ENCODE measurements at places on chromosomes 4 and X. TPM values are rescaled to one million over a fixed set of nuclear protein-coding genes. Genes with fewer than 3 reads are reported as not detected.

Gene SOWAHD
- 1.2 TPM for polyA plus RNA-seq

DNA sequence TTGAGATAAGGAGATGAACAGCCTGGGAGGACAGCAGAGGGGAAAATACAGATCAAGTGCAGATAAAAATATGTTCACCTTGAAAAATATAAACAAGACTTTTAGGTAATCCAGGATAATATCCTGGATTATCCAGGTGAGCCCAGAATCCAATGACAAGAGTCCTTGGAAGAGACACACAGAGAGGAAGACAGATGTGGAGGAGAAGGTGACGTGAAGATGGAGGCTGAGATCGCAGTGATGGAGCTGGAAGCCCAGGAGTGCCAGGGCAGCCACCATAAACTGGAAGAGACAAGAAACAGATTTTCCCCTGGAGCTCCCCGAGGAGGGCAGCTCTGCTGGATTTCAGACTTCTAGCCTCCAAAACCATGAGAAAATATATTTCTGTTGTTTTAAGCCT, 230.7 kb downstream of the UNC5C start:
- H3K27ac ChIP-seq: peak overlapping the region; percentile 62
- H3K27me3 ChIP-seq: no peaks in the 10 kb centered on the region
- peaks cover 46% of the 10 kb centered on the region for H3K4me1 ChIP-seq
- no peak for DNase-seq

DNA sequence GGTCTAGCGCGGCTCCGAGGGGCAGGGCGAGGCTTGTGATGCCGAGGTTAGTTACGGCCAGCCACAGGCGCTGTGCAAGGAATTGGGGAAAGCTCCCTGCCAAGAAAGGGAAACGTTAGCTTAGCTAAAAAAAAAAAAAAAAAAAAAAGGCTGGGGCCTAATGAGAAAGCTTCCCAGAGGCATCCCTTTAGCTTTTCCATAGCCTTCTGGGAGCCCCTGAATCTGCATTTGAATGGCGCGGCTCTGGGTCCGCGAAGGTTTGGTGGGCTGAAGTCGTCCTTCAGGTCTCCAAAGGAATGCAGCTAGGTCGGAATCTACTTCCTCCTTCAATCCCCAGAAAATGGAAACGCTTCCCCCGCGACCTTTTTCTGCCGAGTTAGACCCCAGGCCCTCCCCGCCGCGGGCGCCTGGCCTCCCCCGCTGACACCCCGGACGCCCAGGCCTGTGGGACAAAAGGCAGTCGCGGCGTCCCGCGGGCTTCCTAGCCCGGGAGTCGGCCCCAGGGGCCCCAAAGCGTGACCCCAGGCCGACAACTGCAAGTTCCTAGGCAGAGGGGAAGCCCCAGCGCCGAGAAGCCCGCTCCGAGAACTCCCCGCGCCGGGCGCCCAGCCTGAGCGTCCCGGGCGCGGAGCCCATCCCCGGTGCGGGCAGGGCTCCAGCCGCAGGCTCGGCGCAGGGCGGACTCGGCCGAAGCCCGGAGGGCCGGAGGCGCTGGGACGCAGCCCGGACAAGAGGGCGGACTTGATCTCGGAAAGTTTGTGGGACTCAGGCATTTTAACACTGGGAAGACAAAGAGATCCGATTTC, 605 bp upstream of the FAT1 start:
- H3K27me3 ChIP-seq: no peaks in the 10 kb centered on the region
- H3K4me1 ChIP-seq: no peaks in the 10 kb centered on the region
- peak; percentile 72 for DNase-seq
- H3K27ac ChIP-seq: peak overlapping the region; percentile 88

DNA sequence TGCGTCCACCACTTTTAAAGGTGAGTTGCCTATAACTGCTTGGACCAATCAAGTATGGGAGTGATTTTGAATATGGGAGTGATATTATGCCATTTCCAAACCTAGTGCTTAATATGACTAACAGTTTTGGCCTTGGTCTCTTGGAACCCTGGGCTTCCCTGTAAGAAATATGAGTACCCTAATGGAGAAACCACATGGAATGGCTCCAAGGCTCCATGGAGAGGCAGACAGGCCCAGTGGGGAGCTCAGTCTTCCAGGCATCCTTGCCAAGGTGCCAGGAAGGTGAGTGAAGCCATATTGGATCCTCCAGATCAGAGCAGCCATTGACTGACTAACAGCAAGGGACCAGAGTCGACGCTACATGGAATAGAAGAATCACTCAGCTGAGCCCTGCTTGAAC, 53.2 kb downstream of the MAML3 start:
- no peaks in the 10 kb centered on the region for H3K36me3 ChIP-seq
- peaks cover 18% of the 10 kb centered on the region for H3K4me1 ChIP-seq
- no peak overlapping the region for H3K4me3 ChIP-seq
- DNase-seq: no peak
- H3K27ac ChIP-seq: no peak overlapping the region

DNA sequence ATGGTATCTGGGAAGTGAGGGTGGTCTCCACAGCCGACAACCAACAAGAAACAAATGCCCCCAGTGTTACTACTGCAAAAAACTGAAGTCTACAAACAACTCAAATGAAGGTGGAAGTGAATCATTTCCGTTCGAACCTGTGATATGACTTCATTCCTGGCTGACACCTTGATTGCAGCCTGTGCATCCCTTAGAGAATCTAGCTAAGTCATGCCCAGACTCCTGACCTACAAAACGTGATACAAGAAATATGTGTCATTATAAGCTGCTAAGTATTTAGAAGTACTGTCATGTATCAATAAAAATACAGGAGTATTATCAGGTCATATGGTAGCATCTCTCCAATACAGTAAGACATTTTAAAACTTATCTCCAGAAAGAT, 959.7 kb upstream of the LCORL start:
- DNase-seq: no peak
- H3K4me1 ChIP-seq: no peaks in the 10 kb centered on the region
